Type B pancreatic cell (in vitro differentiated cells): ENCODE measurements at places on chromosomes 2 and 18. TPM values are rescaled to one million over a fixed set of nuclear protein-coding genes. Genes with fewer than 3 reads are reported as not detected.

The GCKR gene
- 0.65 and 2.2 TPM in 2 replicates for total RNA-seq

DNA sequence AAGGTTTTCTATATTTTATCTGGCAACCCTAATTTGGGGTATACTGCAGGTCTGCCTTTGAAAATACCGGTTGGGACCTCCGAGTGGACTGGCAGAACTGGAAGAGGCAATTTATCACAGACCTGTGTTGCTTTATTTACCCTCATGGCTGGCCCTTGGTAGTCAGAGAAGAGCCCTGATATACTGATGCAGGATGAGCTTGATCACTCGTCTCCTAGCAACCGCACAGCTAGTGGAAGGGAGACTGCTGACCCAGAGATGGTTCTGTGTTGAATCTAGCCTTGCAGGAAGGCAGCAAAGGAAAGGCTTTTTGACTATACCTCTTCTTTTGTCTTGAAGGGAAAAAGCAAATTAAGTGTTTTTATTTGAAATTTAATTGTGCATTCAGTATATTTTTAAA, 154.7 kb downstream of the EML6 start:
- DNase-seq: no peak

The ST8SIA3 gene
- 2.6 and 4.2 TPM in 2 replicates for total RNA-seq

DNA sequence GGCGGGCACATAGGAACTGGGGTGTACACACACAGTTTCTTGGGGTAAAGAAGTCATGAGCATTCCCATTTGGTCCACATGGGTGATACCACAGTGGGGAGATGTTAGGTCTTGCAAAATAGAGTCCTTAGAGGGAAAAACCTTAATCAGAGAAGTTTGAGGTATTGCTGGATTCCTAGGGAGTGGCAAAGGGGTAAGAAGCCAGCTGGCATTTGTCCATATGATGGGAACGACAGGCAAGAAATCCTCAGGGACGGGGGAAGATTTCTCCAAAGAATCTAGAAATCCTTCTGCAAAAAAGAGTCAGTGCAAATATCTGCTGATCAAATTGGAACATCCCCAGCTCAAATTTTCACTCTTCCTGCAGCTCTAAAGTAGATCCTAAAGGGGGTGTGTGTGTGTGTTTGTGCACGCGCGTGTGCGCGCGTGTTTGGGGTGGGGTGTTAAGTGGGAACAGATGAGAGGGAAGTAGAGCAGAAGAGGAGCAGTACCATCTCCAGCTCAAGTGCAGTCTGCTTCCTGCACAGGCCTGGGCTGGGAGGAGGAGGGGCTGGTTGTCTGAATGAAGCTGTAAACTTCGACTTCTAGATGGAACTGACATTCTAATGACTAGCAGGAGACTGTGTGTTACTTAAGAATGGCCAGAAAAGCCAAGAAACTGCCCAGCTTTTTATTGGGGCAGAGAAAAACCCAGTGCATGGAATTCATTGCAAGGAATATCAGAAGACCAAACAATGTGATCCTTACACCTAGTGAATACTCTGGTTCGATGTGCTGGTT, 168.0 kb downstream of the SPP2 start:
- DNase-seq: no peak

DNA sequence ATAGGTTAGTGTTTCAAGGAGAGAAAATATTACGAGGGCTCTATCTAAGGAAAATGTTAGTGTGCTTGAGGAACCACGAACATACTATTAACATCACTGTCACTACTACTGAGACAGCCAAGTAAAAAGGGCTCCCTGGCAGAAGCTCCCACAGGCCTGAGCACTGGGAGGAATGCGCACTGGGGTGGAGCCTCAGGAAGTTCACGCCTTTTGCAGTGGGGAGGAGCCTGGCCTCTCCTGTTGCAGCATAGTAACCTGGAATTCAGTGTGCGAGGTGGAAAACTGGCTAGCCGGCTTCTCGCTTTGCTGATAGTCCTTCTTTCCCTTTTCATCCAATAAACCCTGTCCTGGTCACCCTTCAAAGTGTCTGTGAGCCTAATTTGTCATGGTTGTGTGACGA, 250.3 kb downstream of the ERBB4 start:
- DNase-seq: no peak

GRCh38 chr2:150478200-150478974, 9.1 kb downstream of the RND3 start:
- no peak for DNase-seq

The GPR45 gene
- total RNA-seq: not detected in 2 replicates

GRCh38 chr2:35803126-35803525, 552.5 kb upstream of the CRIM1 start:
- no peak for DNase-seq

- DNase-seq: no peak
Observed at GRCh38 chr2:43818761-43819160, 19.9 kb downstream of the ABCG5 start.

DNA sequence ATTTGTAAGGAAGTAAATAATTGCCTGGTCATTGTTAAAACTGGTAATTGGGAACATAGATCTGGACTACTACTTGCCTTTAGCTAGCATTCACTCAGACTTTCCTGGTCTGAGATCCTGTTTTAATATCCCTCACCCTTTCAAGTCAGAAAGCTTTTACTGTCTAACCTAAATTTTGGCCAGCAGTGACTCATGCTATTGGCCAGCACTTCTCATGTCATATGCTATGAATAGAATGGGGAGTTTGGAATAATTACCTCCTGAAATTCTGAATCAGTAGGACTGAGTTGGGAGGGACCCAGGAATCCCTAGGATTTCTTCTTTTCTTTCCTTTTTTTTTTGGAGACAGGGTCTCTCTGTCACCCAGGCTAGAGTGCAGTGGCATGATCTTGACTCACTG, 19.3 kb downstream of the STK36 start:
- DNase-seq: no peak

DNA sequence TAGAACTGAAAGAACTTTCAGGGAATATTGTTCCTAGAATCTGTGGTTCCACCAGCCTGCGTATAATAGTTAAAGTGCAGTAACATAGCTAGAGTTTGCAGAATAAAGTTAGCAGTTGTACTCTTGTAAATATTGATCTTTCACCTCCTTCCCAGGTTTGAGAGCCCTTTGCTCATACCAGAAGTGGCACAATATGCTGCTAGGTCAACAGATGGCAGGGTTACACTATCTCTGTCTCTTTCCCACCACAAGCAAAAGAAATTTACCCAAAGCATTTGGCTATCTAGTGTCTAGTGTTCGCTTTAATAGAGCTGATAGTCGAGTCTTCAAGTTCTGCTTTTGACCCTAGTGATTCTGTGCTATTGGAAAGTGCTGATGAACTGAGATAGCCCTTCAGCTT, 119.0 kb upstream of the KLHL14 start:
- DNase-seq: no peak

The LCLAT1 gene
- total RNA-seq: 26.9 and 29.0 TPM in 2 replicates

- no peak for DNase-seq
Observed at GRCh38 chr2:218859988-218860831, 605 bp downstream of the WNT6 start.

The TRABD2A gene
- total RNA-seq: 2.1 and 3.3 TPM in 2 replicates

DNA sequence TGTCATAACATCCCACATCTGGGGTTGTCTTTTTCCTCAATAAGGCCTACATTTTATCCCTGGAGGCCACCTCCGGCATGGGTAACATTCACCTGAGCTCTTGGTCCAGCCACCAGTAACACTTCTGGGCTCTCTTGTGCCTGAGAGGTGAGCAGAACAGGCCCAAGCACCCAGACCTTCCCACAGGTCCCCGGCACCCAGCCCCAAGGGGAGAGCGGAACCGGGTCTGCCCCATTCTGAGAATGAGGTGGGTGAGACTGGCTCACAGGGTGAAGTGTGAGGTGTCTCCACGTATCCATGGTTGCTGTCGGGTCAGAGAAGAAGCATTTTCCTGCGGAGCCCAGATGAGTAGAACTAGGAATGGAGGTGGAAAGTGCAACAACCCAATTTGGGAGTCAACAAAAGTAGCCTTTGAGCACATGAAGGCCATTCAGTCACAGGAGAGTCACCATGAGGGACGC, 496.7 kb upstream of the MYT1L start:
- no peak for DNase-seq

- no peak for DNase-seq
Observed at GRCh38 chr2:220767591-220768255, 804.4 kb downstream of the EPHA4 start.

DNA sequence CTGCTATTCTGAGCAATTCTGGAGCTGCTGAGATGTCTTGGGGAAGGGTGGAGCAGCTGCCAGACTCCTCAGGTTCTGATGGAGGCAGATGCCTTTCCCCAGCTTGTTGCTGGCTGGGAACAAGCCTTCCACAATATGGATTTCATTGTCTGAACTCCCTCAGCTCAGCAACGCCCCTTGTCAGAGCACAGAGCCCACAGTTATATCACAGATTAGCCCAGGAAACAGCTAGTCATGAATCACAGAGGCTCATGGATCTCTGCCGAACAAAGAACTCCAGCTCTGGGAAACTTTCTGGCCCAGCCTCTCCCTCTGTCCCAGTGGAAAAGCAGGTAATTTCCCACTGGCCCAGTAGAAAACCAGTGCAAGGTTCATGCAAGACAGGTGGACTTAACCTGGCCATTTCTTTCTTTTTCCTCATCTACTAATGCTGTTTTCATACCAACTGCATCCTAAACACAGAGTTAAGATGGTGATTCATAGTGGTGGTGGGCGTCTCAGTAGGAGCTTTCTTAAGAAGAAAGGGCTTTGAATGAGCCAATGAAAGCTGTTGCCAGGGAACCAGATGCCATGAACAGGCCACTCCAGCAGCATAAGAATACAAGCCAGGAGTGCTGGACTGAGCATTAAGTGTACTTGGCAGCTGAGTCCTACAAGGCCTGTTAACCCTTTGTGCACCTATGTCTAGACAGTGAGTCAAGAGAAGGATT, 8.7 kb upstream of the KIAA2012 start:
- no peak for DNase-seq

DNA sequence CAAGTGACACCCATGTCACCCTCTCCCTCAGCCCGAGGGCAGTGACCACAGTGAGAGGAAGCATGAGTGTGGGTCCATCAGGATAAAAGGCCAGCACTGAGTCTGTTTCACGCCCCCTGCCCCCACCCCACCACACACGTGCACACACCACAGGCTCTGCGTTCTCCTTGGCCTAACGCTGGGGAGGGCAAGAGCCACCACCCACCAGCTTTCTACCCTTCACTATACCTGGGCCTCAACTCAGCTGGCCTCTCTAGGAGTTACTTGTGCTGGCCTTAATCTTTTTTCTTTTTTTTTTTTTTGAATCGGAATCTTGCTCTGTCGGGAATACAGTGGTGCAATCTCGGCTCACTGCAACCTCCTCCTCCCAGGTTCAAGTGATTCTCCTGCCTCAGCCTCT, 140.5 kb downstream of the ZFP36L2 start:
- DNase-seq: no peak

The SMCHD1 gene
- 40.1 and 56.5 TPM in 2 replicates for total RNA-seq

The LRRTM1 gene
- total RNA-seq: 5.0 and 29.1 TPM in 2 replicates

DNA sequence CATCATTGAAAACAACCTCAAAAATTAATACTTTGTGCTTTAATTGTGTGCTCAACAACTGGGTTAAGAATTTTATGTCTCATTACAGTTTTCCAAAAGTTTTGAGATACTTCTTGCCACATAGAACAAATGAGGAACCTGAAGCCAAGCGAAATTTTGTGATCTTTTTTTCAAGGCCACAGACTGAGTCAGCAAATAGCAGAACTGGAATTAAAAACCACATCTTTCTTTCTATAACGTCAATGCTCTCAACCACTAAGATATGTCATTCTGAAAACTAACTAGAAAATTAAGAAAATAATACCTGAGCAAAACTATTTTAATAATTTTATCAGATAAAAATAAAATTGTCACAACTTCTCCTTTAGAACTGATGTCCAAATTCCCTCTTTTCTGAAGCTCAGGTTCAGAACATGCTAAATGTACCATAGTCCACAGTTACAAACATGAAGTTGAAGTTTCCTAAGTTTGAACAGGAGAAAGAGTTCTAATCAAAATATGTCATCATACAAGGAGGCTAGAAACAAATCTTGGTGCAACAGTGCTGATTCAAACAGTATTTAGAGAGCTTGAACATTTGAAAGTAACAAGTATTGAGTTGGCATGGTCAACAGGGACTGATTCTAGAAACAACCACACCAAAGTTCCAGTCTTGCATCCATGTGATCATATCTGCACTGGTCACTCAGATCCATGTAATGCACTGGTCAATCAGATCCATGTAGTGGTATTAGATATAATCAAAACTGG, 27.6 kb upstream of the CALCRL start:
- DNase-seq: no peak

The MITD1 gene
- 27.8 and 30.0 TPM in 2 replicates for total RNA-seq

The NCK2 gene
- 86.4 and 103 TPM in 2 replicates for total RNA-seq

GRCh38 chr2:37356299-37356698, 11.9 kb downstream of the QPCT start:
- no peak for DNase-seq

DNA sequence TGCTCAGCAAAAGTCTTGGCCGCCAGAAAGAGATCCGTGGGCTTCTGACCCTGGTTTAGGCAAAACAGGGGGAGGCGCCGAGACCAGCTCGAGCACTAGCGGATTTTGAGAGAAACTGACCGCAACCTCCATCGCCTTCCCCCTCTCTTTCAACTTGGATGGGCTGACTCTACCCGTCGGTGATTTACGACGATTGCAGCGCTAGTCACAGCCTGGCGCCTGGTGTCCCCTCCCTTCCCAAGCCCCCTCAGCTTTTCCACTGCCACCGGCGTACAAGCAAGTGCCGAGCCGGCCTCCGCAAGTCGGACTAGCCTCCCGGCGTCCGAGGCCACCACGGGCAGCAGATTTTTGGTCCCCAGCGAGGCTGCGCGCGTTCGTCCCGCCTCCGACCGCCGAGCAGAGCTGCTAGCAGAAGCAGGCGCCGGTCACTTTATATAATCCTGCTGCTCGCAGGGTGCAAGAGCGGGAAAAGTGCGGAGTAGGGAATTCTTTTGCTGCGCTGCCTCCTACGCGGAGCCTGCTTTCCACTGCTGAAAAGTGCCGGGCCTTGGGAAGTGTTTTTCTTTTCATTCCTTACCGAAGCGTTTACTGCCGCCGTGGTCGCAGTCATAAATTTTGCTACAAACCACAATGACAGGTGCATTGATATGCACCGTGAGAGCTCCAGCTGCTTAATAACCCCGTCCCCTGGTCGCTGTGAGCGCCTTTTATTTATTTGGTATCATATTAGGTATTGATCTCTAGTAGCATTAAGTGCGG, 7.7 kb downstream of the HOXD3 start:
- DNase-seq: no peak

GRCh38 chr18:52341608-52342381, 1.8 kb downstream of the DCC start:
- no peak for DNase-seq

- DNase-seq: no peak
Observed at GRCh38 chr2:100383954-100384353, 33.5 kb downstream of the CHST10 start.

The PNKD gene
- total RNA-seq: 58.4 and 66.4 TPM in 2 replicates
